ENCODE measurements at places on chromosomes 3 and 15.
A peak's percentile ranks its signal among the peaks of the same experiment; 100 is the strongest.

GRCh38 chr3:158794936-158795518, 6.8 kb upstream of the MFSD1 start:
- DNase-seq = peak; percentile 67

DNA sequence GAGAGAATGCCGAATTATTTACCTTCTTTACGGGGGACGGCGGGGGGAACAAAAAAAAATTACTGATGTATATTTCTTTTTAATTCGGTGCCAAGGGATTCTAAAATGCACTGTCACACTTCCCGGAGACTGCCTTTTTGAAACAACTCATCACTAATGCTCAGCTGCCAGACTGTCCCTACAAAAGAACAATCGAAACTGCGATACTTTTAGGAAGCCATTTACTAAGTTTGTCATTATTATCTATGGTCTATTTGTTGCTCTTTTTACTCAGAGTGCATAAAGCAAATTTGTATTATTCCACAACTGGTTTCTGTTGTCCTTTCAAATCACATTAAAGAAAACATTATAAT, 60.8 kb downstream of the TM4SF4 start:
- DNase-seq = no peak

- DNase-seq = peak; percentile 78
These were observed 266.2 kb upstream of the TPRG1 start for GRCh38 chr3:188905547-188905946.

DNA sequence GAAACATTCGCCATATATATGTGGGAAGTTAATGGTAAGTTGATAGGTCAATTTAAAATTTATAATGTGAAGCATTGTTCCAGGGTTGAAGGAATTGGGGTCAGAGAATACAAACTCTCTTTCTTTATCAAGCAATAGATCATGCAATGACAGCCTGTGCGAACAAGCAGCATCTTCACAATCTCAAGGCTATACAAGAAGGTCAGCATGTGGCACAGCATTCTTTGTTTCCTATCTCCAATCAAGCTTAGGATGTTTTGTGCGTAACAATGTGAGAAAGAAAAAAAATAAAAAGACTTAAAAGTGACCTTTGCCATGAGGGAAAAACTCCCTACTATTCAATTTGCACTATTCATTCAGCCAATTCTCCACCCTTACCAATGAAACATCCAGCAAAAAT, 288.1 kb upstream of the NECTIN3 start:
- no peak for DNase-seq

DNA sequence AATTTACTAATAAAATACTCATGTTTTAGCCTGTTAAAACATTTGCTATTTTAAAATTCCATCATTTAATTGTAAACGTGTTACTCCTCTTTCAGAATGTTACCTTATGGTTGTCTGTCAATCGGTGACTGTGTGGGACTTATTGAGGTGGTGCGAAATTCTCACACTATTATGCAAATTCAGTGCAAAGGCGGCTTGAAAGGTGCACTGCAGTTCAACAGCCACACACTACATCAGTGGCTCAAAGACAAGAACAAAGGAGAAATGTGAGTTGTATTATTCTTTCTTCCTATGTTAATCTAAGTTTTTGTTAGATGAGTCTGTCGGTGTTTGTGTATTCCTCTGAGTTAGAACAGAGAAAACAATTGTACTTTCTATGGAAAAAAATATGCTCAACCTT, 21.7 kb downstream of the KCNMB3 start:
- DNase-seq = no peak

DNA sequence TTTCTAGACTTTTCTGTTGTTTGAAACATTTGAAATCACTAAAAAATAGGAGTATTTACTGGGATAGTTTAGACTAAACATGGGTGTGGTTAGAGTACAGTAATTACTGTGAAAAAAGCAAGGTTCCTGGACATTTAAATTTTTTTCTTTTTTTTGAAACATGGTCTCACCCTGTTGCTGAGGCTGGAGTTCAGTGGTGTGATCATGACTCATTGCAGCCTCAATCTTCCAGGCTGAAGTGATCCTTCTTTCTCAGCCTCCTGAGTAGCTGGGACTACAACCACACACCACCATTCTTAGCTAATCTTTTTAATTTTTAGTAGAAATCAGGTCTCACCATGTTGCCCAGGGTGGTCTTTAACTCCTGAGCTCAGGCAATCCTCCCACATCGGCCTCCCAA, 20.4 kb upstream of the CELF6 start:
- peak; percentile 44 for DNase-seq

GRCh38 chr15:37125143-37125542, 24.8 kb upstream of the MEIS2 start:
- DNase-seq = no peak

DNA sequence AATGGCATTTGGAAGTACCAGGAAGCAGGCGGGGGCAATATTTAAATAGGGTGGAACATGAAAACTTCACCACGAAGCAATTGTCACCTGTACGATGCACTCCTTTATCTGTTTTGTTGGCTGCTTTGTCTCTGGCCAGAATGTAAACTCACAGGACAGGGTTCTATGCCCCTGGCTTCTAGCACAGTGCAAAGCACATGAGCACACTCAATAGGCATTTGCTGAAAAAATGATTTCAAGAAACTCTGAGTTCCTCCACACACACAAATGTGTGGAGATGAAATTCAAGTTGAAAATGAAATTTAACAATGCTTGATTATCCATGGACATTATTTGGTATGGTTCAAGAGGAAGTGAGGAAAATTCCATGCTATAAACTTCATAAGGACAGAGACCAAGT, 229.6 kb upstream of the FEZF2 start:
- DNase-seq = no peak

DNA sequence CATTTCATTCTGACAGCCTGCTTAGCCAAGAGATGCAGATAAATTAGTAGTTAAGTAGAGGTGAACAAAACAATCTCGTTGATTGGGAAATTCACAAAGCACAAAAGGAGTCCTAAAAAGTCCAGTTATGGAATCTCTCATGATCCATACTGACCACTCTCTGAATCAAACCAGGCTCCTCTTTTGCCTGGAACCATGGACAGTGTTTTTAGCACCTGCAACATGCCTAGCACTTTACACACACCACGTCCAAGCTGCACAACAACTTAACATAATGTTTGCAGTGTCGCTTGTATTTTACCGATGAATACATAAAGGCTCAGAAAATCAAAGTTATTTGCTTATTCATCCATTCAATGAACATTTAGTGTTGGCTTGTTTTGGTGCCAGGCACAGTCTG, 101.8 kb upstream of the ST8SIA2 start:
- no peak for DNase-seq

DNA sequence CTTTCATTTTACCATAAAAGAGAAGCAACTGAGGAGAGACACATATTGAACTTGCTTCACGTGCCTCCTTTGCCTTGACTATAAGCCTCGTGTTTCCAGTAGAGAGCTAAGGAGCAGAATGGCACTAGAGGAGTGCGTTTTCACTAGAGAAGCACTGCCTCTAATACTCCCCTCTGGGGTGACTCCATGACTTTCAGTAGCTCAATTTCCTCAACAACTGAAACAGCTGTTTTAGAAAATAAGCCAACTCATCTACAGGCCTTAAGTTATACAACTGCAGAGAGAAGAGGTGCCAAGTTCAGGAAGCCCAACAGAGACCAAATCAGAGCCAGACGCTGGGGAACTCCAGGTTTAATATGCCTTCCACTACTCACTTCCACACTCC, 1.9 kb downstream of the UBP1 start:
- DNase-seq = peak; percentile 79

DNA sequence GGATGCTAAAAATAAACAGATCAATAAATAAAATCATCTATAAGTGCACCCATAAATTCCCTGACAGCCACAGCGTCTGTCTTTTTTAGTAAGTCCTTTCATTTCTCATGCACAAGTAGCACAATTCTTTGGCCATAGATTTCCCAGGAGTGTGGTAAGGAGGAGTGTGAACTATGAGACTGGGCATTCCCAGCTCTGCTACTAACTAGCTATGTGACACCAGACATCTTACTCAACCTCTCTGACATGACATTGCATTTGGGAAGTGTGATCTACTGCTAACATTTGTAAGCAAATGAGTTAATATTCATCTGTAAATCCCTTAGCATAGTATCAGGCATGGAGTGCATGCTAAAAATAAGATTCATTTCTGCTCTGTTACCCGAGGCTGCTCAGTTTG, 301.7 kb downstream of the NTRK3 start:
- no peak for DNase-seq

DNA sequence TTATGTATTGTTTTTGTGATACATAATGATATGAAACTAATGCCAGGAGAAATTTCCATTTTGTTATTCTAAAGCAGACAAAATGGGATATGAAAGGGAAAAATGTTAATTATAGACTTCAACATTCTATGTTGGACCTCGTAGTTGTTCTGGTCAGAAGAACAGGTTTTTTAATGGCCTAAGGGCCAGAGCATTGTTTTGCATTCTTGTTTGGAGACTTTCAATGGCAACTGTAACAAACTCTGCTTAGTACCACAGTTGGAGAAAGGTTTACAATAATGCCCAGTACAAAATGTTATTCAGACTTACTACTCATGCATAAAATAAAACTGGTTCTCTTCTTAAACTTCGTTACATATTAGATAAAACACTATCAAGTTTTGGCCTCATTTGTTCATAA, 12.2 kb downstream of the PPARG start:
- DNase-seq = no peak

DNA sequence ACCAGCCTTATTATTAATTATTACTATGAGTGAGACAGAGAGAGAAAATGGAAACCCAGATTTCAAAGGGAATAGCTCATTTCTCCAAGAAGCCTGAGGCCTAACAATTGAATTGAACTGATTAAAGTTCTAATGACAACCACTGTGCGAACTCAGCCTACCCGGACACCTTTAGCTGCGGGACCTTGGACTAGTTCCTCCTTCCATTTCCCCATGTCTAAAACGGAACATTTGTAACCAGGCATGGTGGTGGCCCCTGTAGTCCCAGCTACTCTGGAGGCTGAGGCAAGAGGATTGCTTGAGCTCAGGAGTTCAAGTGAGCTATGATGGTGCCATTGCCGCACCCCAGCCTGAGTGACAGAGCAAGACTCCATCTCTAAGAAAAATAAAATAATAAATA, 16.4 kb upstream of the RTP2 start:
- DNase-seq = no peak

DNA sequence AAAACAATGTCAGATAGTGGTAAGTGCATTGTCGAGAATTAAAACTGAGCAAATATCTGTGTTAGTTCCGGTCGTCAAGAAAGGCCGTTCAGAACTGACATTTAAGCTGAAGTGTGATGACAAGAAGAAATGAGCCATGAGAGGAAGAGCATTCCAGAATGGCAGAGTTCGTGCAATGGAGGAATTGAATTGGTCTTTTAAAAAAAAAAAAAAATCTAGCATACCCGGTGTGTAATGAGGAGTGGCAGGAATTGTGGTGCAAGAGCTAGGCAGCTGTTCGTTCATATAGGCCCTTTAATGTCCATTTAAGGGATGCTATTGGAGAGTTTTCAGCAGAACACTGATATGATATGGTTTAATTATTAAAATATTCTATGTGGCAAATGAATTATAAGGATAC, 2.6 kb upstream of the GBE1 start:
- DNase-seq = no peak

DNA sequence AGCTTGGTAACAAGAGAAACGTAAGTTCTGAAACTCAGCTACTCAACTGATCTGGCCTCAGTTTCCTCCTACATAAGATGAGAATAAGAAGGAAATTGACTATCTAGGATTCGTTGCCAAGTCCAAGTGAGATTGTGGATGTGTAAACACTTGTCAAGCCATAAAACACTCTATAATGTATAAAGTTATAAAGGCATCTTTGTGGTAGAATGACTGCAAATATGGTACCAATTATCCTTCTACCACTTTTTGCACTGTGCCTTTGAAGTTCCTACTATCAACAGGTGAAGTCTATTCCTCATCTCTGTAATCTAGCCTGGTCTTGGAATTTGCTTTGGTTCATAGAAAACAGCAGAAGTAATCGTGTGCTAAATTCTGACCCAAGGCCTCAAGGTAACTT, 138.2 kb downstream of the GADL1 start:
- DNase-seq = no peak

DNA sequence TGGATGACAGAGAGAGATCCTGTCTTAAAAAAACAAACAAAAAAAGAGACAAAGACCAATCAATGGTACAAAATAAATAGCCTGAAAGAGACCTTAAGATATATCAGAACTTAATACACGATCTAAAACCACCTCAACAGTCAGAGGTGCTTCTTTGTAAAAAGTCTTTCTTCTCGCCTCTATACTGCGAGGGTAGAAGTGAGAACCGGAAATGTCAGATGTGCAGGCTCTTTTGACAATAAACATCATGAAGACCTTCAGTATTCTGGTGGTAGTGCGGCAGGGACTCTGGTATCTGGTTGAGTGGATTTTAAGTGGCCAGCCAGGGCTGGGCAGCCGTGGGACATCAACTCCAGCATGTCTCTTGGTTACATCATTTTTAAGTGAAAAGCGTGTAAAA, 30.0 kb downstream of the RUBCN start:
- no peak for DNase-seq

DNA sequence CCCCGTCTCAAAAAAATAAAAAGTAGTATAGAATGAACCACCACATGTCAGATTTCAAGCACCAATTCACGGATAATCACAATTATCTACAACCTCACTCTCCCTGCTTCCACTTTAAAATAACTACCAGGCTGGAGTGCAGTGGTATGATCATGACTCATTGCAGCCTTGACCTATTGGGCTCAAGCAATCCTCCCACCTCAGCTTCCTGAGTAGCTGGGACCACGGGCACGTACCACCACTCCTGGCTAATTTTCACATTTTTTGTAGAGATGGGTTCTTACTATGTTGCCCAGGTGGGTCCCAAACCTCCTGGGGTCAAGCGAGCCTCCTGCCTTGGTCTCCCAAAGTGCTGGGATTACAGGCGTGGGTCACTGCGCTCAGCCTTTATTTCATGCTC, 38.1 kb upstream of the LDHAL6B start:
- DNase-seq = peak; percentile 47

DNA sequence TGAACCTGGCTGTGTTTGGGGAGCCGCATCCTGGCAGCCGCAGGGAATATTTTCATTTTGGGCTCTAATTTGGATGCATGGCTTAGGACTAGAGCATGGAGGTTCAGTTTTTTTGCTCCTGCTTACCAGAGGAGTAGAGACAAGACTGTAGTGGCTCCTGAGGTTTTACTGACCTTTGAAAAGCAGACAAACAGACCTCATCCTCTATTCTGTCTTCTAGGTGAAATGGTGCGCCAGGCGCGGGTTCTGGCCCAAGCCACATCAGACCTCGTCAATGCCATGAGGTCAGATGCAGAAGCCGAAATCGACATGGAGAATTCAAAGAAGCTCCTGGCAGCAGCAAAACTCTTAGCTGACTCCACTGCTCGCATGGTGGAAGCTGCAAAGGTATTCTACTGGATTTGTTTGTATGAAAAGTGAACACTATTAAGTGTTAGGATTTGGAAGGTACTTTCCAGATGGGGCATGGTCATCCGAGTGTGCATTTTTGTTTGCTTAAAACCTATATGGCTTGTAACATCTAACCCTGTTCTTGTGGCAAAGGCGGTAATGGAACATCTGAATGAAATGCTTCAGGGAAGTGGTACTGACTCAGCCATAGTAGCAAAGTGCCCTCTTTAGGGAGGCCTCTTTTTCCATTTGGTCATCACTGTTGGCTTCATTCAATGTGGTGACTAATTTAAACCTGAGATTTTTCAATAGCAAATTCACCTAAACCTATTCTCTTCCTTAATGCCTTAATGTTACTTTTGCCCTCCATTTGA, 330.7 kb upstream of the TPM1 start:
- DNase-seq = no peak

GRCh38 chr15:72968531-72968922, 83.7 kb upstream of the NEO1 start:
- no peak for DNase-seq
